ENCODE measurements at places on chromosomes 16 and 17. TPM values are rescaled to one million over a fixed set of nuclear protein-coding genes. Genes with fewer than 3 reads are reported as not detected.

DNA sequence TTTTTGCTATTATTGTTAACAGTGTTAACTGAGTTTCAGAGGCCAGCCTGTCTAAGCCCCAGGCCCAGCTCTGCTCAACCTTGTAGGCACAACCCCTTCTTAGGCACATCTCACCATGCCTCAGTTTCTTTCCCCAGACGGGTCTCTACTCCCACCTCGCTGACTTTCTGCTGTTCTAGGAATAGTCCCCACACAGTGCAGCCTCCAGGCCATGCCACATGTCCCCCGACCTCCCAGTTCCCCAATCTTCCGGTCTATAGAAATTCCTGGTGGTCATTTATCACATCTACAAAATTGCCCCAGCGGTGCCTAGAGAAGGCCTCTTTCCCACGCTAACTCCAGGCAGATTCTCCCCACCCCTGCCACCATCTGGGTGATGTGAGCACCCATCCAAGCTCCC, 34.8 kb downstream of the ADGRG5 start:
- DNase-seq, result no peak

GRCh38 chr17:30476726-30477082, 504 bp upstream of the GOSR1 start:
- no peak for DNase-seq

GRCh38 chr17:34384271-34384670, 21.2 kb upstream of the CCL1 start:
- DNase-seq, result no peak

GRCh38 chr17:80360396-80360795, 54.6 kb upstream of the ENDOV start:
- no peak for DNase-seq

Gene KCNJ18
- not detected for total RNA-seq
